ENCODE measurements at places on chromosomes 12 and 14.

GRCh38 chr12:49292729-49293055 lies 2.3 kb upstream of the PRPH start:
- DNase-seq = no peak

- DNase-seq = no peak
Measured at GRCh38 chr14:87461704-87462103, 531.3 kb downstream of the GALC start.

DNA sequence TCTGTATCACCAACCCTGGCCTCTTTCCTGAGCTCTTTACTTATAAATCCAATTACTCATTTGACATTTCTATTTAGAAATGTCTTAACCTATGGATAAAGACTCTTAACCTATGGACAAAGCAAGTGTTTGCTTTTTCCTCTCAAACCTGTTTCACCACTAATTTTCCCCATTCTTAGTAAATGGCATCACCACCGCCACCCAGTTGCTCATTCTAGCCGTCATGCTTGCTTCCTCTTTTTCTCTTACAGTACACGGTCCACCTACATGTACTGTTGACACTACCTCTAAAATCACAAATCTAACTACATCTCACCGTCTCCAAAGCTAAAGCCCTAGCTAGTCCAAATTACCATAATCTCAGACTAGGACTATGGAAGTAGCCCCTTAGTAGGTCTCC lies 60.0 kb downstream of the CAPS2 start:
- no peak for DNase-seq

DNA sequence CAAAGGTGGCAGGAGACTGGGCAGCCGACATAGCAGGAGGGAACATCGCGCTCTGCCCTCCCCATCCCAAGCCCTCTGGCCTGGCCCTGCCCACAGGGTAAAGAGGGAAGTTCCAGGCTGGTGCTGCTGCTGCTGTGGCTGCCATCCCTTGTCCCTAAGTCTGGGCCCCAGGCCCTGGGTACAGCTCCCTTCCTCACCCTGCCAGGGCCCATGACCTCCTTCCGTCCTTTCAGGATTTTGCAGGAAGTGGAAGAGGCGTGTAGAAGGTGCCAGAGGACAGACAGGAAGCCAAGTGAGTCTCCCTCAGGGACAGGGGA lies 14.7 kb upstream of the NCOR2 start:
- peak; percentile 54 for DNase-seq

DNA sequence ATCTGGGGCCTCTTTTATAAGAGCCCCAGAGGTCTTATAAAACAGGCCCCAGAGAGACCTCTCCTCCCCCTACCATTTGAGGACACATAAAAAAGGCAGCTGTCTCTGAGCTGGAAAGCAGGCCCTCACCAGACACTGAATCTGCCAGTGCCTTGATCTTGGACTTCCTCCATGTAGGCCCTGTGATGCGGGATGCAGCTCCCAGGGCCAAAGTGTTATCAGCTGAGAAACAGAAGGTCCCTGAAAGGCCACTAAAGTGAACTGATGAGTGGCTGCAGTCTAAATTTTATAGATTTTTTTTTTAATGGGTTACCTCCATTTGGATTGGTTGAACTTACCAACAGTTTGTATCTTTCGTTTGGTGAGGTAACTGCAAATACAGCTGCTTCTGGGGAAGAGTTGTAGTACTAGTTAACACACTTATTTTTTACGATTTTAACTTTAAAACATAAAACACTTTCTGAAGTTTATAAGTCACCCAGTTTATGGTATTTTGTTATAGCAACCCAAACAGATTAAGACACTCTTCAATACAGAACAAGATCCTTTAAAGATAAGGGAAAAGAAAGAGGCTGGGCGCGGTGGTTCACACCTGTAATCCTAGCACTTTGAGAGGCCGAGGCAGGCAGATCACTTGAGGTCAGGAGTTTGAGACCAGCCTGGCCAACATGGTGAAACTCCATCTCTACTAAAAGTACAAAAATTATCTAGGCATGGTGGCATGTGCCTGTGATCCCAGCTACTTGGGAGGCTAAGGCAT lies 5.6 kb upstream of the GUCY2C start:
- DNase-seq = no peak

DNA sequence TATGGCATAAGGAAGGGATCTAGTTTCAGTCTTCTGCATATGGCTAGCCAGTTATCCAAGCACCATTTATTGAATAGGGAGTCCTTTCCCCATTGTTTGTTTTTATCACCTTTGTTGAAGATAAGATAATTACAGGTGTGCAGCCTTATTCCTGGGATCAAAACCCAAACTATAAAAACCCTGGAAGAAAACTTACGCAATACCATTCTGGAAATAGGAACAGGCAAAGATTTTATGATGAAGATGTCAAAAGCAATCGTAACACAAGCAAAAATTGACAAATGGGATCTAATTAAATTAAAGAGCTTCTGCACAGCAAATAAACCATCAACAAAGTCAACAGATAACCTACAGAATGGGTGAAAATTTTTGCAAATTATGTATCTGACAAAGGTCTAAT lies 128.5 kb upstream of the DCN start:
- DNase-seq = no peak

GRCh38 chr12:89189448-89189847 lies 162.9 kb downstream of the DUSP6 start:
- no peak for DNase-seq
